ENCODE measurements at places on chromosomes 2 and 18.

GRCh38 chr2:42897358-42897757 lies 105.0 kb upstream of the HAAO start:
- no peak for DNase-seq

DNA sequence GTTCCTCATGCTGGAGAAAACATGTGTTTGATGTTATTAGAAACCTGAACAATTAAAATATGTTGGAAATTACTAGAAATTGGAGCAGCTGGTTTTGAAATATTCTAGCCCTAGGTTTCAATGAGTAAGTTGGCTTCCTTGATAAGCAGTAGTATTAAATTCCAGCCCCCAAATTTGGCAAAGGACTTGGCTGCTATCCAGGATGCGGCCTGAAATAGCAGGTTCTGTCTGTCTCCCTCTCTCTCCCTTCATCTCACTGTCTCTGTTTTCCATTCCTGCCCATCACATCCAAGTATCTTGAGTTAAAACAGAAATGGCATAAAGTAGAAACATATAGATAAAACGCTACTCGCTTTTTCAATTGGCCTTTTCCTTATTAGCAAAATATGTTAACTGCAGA lies 20.9 kb upstream of the GPR45 start:
- no peak for DNase-seq

DNA sequence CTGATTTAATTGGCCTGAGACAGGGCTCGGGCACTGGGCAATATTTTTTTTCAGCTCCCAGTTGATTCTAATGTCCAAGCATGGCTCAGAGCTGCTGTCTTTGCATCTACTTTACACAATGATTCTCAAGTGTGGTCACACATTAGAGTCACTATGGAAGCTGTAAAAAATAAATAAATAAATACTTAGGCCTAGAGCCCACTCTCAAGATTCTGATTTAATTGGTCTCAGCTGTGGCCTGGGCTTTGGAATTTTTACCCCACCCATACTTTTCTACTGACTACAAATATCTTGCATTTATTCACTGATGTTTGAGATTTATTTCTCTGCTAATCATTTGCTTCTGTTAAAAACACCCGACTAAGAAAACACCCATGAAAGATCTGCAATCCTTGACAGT lies 145.7 kb upstream of the SRD5A2 start:
- no peak for DNase-seq

DNA sequence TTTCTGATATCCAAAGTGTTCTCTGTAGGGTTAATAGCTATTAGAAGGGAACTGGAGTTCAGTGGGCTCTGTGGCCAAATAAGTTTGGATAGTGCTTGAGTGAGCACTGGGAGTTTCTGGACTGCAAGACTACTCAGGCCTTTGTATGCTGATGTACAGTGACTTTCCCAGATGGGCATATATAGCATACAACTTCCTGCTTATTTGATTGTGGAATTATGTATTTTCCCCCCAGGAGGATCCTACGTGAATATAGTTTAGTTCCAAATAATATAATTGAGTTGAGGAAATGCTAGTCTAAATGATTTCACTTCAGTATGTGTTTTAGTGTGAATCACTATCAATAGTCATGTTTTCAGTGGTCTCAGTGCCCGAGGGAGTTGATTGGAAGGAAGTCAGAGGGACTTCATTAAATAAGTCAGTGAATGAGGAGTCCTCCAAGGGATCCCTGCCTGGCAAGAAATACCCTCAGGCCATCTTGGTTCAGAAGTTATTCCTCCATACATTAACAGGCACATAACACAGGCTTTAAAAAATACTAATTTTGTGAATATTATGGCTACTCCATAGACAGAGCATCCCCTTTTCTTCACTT lies 251.4 kb downstream of the PRKCE start:
- no peak for DNase-seq

- no peak for DNase-seq
These were observed 22.6 kb upstream of the RNF125 start for GRCh38 chr18:31996007-31996406.

GRCh38 chr2:114201781-114202180 lies 240.7 kb upstream of the DPP10 start:
- no peak for DNase-seq

- no peak for DNase-seq
These were observed 72.5 kb downstream of the GCA start for GRCh38 chr2:162416446-162416845.

DNA sequence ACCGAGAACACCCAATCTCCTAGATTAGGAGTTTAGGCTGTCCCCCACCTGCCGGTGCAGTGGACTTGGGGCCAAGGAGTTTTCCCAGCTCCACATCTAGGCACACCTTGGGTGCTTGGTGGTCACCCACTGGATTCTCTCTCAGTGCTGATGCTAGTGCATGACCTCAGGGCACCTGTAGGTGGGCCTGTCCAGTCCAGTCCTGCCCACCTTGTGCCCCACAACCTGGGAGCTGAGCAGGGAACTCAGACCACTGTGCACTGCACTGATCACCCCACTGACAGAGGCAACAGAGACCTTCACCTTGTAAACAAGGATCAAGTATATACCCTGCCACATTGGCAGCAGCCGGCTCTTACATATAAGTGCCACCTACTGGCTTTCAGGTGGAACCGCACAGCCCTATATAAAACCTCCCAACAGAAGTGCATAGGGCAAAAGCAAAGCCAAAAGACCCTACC lies 12.7 kb upstream of the CDH19 start:
- DNase-seq: peak; percentile 8

DNA sequence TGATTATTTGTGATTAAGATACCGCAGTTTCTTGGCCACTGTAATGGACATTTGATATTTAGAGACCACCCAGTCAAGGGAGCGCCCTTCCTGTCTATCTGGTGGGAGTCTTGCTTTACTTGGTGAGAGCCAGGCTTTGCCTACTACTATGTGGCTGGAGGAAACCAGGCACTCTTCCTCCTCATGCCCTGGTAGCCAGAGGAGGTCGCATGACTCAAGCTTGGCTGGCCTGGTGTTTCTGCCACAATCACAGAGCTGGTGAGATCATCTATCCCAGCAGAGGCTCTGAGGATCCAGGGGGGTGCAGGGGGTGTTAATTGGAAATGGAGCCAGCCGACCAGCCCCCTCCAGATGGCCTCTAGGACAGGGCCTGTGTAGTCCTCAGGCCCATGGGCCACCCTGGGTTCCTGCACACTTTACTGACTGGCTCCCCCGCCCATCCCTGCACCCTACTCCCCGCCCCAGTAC lies 46.8 kb upstream of the BIN1 start:
- no peak for DNase-seq

- no peak for DNase-seq
These were observed 216.4 kb upstream of the OSR1 start for GRCh38 chr2:19574778-19575260.
